ENCODE measurements at places on chromosomes 3 and 15.
A peak's percentile ranks its signal among the peaks of the same experiment; 100 is the strongest.

DNA sequence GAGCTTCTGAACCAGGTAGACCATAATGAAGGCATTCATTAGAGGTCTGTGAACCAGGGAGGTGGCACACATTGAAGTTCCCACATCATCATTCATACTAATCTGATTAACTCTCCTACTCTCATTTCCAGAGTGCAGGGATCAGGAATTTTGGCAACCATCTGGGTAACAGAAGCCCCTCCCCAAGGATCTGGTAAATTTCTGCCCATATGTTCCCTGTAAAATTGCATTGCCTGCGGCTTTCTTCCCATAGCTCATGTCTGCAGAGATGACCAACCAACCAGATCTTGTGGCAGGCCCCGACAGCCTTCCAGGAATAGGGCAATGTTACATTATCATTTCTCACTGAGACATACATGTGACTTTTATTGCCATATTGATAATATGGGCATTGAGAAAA lies 111.4 kb upstream of the CHL1 start:
- no peak for DNase-seq

DNA sequence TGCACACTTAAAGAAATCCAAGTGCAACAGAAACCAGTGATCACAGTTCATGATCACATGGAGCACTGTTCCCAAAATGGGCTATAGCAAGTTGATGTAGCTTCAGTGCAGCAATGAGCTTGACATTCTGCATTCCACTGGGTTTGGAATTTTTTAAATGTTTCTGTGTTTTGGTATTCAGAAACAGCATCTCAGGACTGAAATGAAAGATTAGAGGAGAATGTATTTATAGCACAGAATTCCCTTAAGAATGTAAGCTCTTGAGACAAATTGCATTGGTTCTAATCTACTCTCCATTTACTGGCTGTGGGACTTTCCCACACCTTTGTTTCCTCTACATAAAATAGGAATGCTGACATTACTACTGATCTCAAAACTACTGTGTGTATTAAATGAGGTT lies 162.7 kb downstream of the FGF12 start:
- DNase-seq, result no peak

- no peak for DNase-seq
Observed at GRCh38 chr3:98518816-98519215, 3.9 kb downstream of the CLDND1 start.

GRCh38 chr3:62013951-62014350 lies 359.4 kb downstream of the FEZF2 start:
- DNase-seq, result no peak

GRCh38 chr15:77085297-77085696 lies 14.4 kb upstream of the TSPAN3 start:
- no peak for DNase-seq

GRCh38 chr3:50121072-50122032 lies 32.6 kb downstream of the RBM5 start:
- DNase-seq, result peak; percentile 65

GRCh38 chr3:163924600-163924999 lies 1153.7 kb downstream of the SI start:
- no peak for DNase-seq

- peak; percentile 7 for DNase-seq
Observed at GRCh38 chr3:3200632-3201212, 21.2 kb upstream of the CRBN start.

GRCh38 chr3:8313560-8314267 lies 187.9 kb upstream of the LMCD1 start:
- no peak for DNase-seq

DNA sequence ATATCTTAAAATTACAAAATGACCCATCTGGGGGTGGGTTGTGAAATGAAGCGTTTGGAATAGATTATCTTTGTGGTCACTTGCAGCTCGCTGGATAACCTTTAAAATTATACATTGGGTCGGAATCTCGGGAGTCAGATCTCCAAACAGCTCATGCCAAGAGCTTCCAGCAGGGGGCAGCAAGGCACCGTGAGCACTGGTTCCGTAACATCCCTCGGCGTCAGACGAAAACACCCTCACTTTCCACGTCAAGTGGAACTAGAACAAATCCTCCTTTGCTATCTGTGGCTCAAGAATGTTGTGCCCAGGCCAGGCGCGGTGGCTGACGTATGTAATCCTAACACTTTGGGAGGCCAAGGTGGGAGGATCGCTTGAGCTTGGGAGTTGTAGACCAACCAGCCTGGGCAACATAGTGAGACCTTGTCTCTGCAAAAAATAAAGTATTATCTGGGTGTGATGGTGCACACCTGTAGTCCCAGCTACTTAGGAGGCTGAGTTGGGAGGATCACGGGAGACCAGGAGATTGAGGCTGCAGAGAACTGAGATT lies 31.1 kb downstream of the UMPS start:
- peak; percentile 63 for DNase-seq

DNA sequence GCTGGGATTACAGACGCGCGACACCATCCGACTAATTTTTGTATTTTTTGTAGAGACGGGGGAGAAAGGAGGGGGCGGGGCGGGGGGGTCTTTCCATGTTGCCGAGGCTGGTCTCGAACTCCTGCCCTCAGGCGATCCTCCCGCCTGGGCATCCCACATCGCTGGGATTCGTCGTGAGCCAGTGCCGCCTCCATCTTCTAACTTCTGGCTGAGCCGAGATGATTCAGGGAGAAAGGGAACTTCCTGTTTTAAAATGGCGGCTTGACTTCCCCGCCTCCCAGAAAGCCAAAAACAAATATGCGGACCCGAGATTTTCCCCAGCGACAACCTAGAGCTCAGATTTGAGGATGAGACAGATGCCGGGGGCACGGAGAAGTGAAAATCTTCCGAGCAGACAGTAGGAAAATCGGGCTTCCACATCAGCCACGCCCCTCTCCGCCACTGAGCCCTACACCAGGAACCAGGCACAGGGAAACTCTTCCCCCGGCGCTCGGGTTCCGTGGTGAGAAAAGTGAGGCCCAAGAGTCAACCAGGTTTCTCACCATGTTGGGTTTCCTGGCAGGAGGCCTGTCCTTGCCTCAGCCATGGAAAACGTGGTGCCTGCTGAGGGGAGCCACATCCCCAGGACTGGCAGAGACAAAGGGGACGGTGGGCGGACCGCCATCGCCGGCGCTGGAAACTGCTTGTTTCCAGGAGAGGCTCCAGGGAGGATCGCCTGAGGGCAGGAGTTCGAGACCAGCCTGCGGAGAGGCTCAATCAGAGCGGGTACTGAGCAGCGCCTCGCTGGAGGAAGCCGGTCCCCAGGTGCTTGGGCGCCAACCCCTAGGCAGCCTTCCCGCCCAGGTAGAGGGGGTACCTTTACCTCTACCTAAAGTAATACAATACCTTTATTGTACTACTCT lies 18.7 kb downstream of the CHST14 start:
- DNase-seq, result no peak

DNA sequence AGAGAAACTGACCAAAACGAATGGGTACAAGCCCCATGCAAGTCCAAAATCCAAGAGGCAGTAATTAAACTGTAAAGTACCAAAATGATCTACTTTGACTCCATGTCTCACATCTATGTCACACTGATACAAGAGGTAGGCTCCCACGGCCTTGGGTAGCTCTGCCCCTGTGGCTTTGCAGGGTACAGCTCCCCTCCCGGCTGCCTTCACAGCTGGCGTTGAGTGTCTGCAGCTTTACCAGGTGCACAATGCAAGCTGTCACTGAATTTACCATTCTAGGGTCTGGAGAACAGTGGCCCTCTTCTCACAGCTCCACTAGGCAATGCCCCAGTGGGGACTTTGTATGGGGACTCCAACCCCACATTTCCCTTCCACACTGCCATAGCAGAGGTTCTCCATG lies 308.6 kb downstream of the TBC1D5 start:
- no peak for DNase-seq

- no peak for DNase-seq
Observed at GRCh38 chr15:89371228-89372044, 36.8 kb upstream of the POLG start.

DNA sequence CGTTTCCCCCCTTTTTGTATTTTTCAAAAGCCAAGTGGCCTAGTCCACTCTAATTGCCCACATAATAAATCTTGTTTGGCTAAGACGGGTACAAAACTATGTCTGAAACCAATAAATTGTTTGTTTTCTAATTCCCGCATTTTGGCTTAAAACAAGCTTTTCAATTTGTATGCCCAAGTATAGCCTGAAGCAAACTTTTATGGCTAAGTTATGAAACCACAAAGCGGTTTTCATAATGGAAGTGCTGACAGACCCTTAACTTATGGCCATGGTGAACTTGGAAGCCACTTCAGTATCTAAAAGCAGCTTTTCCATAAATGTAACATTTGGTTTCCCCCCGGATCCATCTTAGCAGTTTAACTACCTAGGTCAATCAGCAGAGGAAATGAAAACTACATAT lies 29.9 kb upstream of the POLR2M start:
- no peak for DNase-seq

DNA sequence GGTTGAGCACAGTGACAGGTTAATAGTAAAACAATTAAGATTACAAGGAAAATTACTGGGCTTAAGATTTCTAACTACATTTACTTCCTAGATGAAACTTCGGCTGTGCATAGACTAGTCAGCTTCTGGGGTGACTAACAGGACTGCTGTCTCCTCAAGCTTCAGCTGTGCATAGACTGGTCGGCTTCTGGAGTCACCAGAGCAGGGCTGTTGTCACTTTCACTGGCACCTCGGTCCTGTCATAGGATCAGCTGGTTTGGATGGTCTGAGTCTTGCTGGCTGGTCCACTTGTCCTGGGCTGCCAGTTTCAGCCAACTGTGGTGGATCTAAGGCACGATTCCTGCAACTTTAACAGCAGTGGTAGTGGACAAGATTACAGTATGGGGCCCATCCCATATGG lies 23.9 kb upstream of the ACAD9 start:
- DNase-seq, result no peak

DNA sequence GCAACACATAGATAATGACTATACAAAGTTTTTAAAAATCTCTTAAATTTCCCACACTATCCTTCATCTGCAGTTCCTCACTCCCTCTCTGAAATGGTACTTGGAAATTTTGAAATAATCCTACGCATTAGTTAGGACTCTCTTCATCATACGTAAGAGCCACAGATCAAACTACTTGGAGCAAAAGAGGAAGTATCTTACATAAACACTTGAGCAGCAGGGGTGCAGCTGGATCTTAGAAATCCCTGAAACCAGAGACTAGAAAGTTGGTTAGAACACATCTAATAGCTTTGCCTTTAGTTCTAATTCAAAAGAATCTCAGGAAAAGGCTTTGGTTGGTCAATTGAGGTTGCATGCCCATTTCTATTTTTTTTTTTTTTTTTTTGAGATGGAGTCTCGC lies 38.8 kb upstream of the ZNF445 start:
- no peak for DNase-seq

- no peak for DNase-seq
Observed at GRCh38 chr15:28981351-28981720, 95.6 kb downstream of the APBA2 start.

GRCh38 chr3:110343945-110344344 lies 727.7 kb upstream of the NECTIN3 start:
- DNase-seq, result no peak

- DNase-seq, result no peak
Observed at GRCh38 chr15:49530092-49530491, 90.5 kb downstream of the FAM227B start.

GRCh38 chr15:83610901-83611685 lies 42.8 kb upstream of the ADAMTSL3 start:
- no peak for DNase-seq

- DNase-seq, result no peak
Observed at GRCh38 chr15:48408327-48408726, 77.1 kb downstream of the DUT start.

DNA sequence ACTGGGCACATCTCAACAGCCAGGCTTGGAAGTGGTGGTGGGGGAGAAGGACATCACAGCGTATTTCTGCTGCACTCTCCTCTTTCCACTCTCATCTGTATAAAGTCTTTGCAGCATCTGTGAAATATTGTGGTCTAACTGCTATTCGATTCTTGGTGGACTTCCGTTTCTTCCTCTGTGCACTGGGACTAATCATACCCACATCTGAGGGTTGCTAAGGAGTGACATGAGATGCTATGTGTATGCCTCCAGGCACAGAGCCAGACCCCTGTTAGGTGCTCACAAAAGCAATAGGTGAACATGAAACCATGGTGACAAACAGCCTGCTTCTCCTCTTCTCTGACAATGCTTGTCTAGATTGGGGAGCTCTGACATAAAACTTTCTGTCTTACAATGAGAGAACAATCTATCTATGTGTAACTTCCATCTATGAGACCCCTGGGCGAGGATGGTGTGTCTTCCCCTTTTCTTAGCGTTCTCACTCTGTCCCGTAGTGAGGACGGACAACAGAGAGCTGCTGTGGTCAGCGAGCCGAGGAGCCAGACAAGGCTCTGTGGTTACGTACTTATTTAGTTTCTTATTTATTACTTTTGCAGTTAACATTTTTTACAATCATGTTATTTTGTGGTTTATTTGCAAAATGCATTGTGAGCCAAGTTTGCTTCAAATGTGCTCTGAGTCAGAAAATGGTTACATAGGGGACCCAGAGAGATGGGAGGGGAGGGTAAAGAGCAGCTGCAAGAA lies 196.7 kb upstream of the TPRG1 start:
- DNase-seq, result no peak

DNA sequence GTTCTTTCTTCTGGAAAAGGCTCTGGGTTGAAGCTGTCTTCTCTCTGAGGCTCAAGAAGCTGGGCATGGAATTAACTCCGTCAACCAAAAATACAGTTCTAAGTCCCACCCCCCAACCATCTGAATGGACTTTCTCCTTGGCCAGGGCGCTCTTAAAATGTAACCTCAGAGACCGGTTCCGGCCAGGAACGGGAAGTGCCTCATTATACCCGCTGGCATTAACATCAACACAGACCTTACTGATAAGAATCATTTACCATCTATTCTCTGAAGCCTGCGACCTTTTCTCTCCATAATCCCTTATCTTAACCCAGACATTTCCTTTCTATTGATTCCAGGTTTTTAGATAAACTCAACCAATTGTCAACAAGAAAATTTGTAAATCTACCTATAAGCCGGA lies 64.7 kb downstream of the ATP1B3 start:
- no peak for DNase-seq

DNA sequence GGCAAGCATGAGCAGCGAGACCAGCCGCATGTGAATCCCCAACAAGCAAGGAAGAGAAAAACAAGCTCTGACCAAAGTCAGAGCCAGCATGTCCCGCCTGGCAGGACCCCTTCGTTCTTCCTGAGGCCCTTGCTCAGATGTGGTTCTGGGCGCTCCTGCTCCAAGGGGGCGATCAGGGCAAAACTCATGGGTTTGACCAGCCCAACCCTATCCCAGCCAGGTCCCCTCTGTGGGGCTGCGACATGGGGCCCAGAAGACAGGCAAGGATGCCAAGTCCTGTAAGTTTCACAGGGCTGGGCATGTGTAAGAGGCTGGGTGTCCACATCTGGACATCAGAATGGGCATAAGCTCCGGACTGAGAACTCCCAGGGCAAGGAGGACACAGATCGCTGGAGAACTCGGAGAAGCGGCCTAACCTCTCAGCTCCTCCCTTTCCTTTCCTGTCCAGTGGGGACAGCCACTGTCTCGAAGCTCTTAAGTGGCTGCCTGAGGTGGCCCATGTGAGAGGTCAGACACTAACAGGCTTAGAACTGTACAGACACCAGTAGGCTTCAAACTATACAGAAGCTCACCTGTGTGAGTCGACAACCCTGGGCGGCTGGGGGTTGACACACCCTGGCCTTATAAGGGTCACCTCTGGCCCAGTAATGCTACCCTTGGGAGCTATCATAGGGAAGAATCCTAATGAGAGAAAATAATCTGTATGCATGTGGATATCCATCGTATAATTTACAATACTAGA lies 48.9 kb downstream of the XXYLT1 start:
- no peak for DNase-seq

GRCh38 chr15:68589053-68589452 lies 10.3 kb downstream of the CORO2B start:
- no peak for DNase-seq

GRCh38 chr3:174884776-174885568 lies 25.8 kb downstream of the NAALADL2 start:
- no peak for DNase-seq
